ENCODE measurements at places on chromosomes 5 and 9.
A peak's percentile ranks its signal among the peaks of the same experiment; 100 is the strongest.

- no peak for DNase-seq
These were observed 20.3 kb downstream of the LMX1B start for GRCh38 chr9:126633881-126634558.

DNA sequence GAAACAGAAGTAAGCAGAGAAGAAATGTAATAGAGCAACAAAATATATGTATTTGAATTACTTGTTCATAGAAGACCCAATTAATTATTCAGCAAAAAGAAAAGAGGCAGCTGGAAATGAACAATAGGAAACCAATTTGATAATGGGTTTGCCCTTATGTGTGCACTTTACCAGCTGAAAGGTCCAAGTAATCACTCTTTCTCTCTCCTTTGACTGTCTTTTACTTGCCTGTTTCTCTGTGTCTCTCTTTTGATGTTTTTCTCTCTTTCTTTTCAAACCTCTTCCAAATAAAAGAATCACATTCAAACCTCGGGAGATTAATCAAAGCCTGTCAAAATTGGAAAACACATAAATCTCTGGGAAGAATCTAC lies 51.5 kb downstream of the CTNND2 start:
- no peak for DNase-seq

DNA sequence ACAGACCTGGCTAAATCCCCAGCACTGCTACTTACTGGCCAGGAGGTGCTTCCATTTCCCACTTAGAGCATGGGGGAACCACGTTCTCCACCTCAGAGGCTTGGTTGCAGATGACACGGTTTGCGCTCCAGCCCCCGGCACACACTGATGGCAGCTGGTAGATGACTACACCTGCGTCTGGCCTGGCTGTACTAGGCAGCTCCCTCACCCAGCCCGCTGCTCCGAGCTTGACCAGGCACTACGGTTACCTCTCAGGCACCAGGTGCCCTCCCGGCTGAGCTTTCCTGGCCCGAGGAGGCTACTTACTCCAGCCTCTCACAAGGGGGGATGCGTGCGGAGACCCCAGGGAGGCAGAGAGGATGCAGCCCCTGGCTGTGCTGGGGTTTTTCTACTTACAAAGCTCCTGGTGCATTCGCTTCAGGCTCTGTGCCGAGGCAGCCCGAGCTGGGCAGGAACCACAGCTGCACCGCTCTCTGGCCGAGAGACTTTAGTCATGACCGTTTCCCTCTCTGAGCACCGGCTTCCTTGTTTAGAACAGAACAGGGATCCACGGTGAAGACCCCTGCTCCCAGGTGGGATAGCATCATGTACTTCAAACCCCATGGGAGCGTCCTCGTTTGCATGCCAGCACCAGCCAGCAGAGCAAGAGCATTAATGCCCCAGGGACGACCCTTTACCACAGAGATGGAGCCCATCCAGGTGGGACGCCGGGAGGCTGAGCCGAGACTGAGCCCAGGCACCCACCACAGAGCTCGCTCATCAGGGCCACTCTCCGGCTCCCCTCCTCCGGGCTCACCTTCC lies 7.6 kb upstream of the GBGT1 start:
- DNase-seq, result no peak

- DNase-seq, result no peak
These were observed 75.3 kb upstream of the GGTA1 start for GRCh38 chr9:121574774-121575519.

DNA sequence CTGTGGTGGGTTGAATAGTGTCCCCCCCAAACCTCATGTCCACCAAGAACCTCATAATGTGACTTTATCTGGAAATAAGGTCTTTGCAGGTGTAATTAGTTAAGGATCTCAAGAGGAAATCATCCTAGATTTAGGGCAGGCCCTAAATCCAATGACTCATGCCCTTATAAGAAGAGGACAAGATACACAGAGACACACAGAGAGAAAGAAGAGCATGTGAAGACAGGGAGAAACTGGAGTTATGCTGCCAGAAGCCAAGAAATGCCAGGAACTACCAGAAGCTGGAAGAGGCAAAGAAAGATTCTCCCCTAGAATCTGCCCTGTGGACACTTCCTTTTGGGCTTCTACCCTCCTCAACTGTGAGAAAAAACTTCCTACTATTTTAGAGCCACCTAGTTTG lies 8.8 kb downstream of the FAM13B start:
- no peak for DNase-seq

GRCh38 chr9:114288193-114289091 lies 34.5 kb upstream of the ORM1 start:
- DNase-seq, result peak; percentile 72

GRCh38 chr9:13354733-13355132 lies 75.2 kb upstream of the MPDZ start:
- no peak for DNase-seq

Data from ACHN (cell line).